T-helper 2 cell (primary cell): ENCODE measurements at places on chromosomes 3 and 15.

GRCh38 chr3:190444006-190444405, 5.7 kb downstream of the TMEM207 start:
- no peak for DNase-seq

DNA sequence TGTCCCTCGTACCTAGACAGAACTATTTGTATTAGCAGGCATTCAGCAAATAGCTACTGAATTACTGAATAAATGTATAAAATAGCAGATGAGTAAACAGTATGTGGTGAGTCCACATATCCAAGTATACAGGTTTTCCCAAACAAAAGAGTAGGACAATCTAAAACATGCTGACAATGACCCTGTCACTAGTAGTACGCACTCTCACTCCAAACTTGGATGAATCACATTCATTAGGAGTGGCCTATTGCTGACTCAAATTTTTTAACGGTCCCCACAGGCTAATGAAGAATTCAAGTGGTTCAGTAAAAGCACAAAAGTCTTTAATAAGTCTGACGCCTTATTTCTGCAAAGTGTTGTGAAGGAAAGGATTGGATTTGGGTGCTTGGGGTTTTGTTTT, 449.3 kb upstream of the THBS1 start:
- no peak for DNase-seq

DNA sequence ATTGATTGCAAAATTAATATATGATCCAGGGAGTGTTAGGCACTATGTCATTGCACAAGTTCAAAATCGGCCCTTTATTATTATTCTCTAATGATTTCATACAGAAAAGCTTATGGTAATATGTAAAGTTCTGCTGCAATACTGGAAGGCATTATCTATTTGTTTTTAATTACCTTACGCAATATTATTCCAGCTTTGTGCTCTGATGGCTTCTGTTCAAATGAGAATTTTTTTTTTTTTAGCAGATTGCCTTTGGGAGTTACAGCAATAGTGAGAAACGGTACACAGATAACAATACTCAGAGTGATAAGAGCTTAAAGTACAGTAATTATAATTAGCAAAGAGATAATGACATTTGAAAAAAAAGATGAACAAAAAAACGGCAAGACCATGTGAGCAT, 602.2 kb upstream of the ALCAM start:
- DNase-seq = no peak

- no peak for DNase-seq
These were observed 117.1 kb upstream of the GOLIM4 start for GRCh38 chr3:168212664-168213285.
